GM18507 (cell line): ENCODE measurements at places on chromosomes 3 and 15.

DNA sequence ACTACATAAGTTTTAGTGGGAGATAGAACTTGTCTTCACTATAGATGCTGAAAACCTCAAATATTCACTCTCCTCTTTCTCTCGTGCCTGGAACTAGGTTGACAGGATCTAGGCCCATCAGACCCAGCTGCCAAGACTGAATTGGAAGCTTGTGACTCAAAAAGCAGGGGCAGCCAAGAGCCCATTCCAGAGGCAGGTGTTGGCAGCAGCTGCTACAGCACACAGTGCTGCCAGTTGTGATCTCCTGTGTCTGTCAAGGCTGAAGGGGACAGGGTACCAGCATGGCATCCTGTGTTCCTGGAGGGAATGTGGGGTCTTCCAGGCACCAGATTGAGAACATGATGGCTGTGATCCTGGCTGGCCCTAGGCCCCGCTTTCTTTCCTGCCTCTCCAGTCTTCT lies 92.5 kb upstream of the MB21D2 start:
- no peak for DNase-seq

DNA sequence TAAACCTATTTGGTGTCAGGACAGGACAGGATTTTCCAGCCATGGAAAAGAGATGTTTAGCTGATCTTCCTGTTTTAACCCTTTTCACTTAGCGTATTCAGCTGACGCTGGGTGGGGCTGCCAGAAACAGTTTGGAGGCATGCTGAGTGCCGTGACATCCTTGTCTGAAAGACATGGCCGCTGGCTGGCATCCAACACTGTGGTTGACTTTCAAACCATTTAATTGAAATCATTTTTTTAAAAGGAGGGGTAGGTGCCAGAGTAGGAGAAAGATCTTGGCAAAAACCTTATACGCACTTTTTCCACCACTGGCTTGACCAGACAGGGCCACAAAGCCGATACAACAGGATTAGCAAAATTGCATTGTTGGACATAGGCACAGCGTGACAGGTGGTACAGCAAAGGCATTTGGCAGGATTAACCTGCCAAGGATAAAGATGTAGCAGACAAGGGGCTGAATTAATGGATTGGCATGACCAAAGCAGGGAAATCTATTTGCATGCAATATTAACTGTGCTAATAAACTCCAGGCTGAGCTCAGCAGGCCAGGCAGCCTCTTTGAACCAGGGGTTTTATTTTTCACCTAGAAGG lies 131.8 kb upstream of the TOPAZ1 start:
- no peak for DNase-seq

- DNase-seq: no peak
These were observed 22.9 kb upstream of the KIF23 start for GRCh38 chr15:69391046-69391757.

DNA sequence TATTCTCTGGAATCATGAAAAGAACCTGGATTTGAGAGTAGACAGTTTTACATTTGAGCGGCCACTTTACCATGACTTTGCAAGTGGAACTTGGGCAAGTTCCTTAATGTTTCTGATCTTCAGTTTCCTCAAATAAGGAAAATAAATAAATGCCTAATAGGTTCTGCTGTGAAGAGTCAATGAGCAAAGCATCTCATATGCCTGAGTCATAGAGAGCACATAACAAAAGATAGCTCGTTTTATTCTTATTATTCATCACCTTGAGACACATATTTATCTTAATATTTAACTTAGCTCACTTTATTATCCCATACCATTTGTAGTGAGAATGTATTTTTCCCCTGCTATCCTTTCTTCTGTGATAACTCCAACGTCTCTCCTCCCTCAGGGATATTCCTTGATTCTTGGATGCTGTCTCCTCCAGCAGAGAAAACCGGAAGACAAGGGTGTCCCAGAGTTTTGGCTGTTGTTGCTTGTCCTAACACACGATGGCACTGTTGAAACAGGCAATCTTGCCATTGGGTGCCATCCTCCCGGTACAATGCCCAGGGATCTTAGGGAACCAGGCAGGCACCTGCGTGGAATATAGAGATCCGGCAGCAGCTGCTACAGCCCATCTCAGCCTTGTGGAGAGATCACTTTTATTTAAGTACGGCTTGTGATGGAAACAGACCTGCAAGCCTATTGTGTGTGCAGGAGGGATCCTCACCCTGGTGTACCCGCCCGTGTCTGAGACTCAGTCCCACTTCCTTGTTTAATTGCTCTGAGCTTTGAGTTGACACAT lies 33.3 kb upstream of the VPS33B start:
- DNase-seq: peak; percentile 29

DNA sequence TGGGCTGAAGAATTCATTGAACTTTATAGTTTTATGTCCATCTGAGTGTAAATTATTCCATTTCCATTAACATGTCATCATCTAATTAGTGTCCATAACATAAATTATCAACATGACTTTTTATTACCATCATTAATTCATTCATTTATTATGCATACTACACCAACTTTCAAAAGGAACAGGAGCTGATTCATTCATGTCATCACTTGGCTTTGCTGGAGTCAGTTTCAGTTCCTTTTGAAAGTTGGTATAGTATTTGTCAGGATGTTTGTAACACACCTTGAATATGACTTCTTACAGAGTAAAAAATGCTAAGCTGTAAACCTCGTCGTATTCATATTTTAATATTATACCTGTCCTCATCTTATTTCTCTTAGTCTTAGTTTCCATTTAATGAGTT lies 298.0 kb upstream of the RBMS3 start:
- DNase-seq: no peak

DNA sequence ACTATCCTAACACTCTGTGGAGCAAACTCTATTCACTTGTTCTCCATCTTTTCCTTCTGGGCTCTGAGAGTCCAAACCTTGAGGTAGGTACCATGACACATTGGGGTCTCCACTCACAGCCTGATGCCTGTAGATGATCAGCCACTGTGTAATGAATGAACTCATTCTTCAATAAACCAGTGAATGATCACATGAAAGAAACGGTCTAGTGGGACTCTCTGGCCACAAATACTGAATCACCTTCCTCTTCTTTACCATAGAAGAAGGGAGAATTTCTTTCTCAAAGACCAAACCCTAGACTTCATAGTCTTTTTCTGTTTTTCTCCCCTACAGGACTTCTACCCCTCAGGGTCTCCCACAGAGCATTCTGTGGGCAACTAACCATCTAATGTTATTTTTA lies 20.5 kb upstream of the ABHD2 start:
- DNase-seq: no peak

GRCh38 chr15:45821390-45821789 lies 186.6 kb downstream of the SQOR start:
- DNase-seq: no peak

- no peak for DNase-seq
These were observed 537.4 kb downstream of the TUSC7 start for GRCh38 chr3:117246771-117247555.
